Smooth muscle cell of the umbilical artery (primary cell): ENCODE measurements at places on chromosomes 1 and 21. TPM values are rescaled to one million over a fixed set of nuclear protein-coding genes. Genes with fewer than 3 reads are reported as not detected.

The KRTAP13-2 gene
- not detected in 2 replicates for total RNA-seq

The FAM167B gene
- total RNA-seq, result 0.78 TPM in 1 of 2 replicates, not detected in the other

The MXRA8 gene
- total RNA-seq, result 172 and 187 TPM in 2 replicates

The CFHR3 gene
- total RNA-seq, result 0.23 TPM in 1 of 2 replicates, not detected in the other

The LINGO4 gene
- not detected in 2 replicates for total RNA-seq

The PTPRC gene
- total RNA-seq, result under 0.01 TPM in 1 of 2 replicates, not detected in the other

The TMED5 gene
- 72.5 and 111 TPM in 2 replicates for total RNA-seq

The RCSD1 gene
- not detected in 2 replicates for total RNA-seq

The PALMD gene
- 0.23 and 0.59 TPM in 2 replicates for total RNA-seq

The TMCO2 gene
- not detected in 2 replicates for total RNA-seq

The CCDC28B gene
- 12.8 and 15.4 TPM in 2 replicates for total RNA-seq

The HPCAL4 gene
- total RNA-seq, result not detected in 2 replicates

The CFHR1 gene
- total RNA-seq, result 0.18 and 0.30 TPM in 2 replicates

The SLC45A1 gene
- 1.5 and 2.9 TPM in 2 replicates for total RNA-seq

The RNASEL gene
- total RNA-seq, result 6.8 and 13.7 TPM in 2 replicates

The RAB3B gene
- total RNA-seq, result 5.3 and 31.8 TPM in 2 replicates

The TIAM1 gene
- 3.0 and 14.0 TPM in 2 replicates for total RNA-seq

The FMO4 gene
- 0.42 and 0.89 TPM in 2 replicates for total RNA-seq

The HLX gene
- total RNA-seq, result 5.4 and 5.6 TPM in 2 replicates

The SLAMF6 gene
- total RNA-seq, result not detected in 2 replicates

The GBP3 gene
- total RNA-seq, result 7.1 and 49.6 TPM in 2 replicates

The SPATA45 gene
- not detected in 2 replicates for total RNA-seq

The TSPEAR gene
- total RNA-seq, result not detected in 2 replicates

The TIMM17A gene
- 82.5 and 85.8 TPM in 2 replicates for total RNA-seq

The KCNE2 gene
- not detected in 2 replicates for total RNA-seq

The SYT14 gene
- total RNA-seq, result 0.28 and 0.89 TPM in 2 replicates

The GNAT2 gene
- total RNA-seq, result 0.09 TPM in 1 of 2 replicates, not detected in the other

The DRAXIN gene
- total RNA-seq, result under 0.01 and 1.2 TPM in 2 replicates

The PFDN2 gene
- total RNA-seq, result 45.1 and 49.0 TPM in 2 replicates

The RAB13 gene
- total RNA-seq, result 86.1 and 104 TPM in 2 replicates

The RNF186 gene
- not detected in 2 replicates for total RNA-seq

The LIPI gene
- total RNA-seq, result not detected in 2 replicates

The HMGCL gene
- 47.5 and 50.5 TPM in 2 replicates for total RNA-seq

The DCST1 gene
- not detected in 2 replicates for total RNA-seq

The GBP4 gene
- total RNA-seq, result 0.32 and 3.9 TPM in 2 replicates

The THEM5 gene
- total RNA-seq, result not detected in 2 replicates

The DNAH14 gene
- total RNA-seq, result 26.1 and 27.2 TPM in 2 replicates

The ADORA3 gene
- total RNA-seq, result not detected in 2 replicates

The LCE3E gene
- total RNA-seq, result not detected in 2 replicates

The CELA2B gene
- total RNA-seq, result not detected in 2 replicates

The GBP2 gene
- total RNA-seq, result 6.7 and 19.9 TPM in 2 replicates

The SPRR2D gene
- total RNA-seq, result not detected in 2 replicates

The KRTAP21-2 gene
- total RNA-seq, result not detected in 2 replicates

The NKAIN1 gene
- not detected in 2 replicates for total RNA-seq

The KLHL12 gene
- 38.3 and 38.6 TPM in 2 replicates for total RNA-seq

The ATP1A4 gene
- not detected in 2 replicates for total RNA-seq

The FAM3B gene
- total RNA-seq, result not detected in 2 replicates

The LCE1C gene
- not detected in 2 replicates for total RNA-seq
